ENCODE measurements at places on chromosomes 4 and X.

- DNase-seq = no peak
Measured at GRCh38 chr4:109319156-109319555, 16.7 kb upstream of the COL25A1 start.

DNA sequence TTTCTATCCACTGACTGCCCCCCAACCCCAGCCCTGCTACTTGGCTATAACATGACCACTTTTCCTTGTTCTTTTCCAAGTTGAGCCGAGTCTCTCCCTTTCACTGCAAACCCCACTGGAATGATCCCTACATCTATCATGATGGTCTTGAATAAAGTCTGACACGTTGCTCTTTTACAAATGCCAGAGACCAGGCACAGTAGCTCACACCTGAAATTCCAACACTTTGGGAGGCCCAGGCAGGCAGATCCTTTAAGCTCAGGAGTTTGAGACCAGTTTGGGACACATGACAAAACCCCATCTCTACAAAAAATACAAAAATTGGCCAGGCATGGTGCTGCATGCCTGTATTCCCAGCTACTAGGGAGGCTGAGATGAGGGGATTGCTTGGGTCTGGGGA, 100.9 kb downstream of the WDFY3 start:
- no peak for DNase-seq

DNA sequence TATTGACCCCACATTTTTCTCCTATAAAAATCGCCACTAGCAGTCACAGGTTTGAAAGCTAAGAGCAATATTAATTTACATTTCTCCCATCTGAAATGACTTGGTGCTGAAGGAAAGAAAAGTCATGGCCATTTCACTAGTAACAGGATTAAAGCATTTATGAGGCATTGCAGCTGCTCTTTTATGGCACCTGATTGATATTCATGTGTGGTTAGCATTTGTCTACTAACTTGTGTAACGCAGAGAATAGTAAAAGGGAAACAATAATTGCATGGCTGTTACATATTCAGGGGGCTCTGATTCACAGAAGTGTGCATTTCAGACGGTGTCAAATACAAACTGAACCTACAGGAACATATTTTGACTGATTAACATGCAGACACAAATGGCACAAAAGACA, 5.2 kb downstream of the PCDH19 start:
- no peak for DNase-seq

DNA sequence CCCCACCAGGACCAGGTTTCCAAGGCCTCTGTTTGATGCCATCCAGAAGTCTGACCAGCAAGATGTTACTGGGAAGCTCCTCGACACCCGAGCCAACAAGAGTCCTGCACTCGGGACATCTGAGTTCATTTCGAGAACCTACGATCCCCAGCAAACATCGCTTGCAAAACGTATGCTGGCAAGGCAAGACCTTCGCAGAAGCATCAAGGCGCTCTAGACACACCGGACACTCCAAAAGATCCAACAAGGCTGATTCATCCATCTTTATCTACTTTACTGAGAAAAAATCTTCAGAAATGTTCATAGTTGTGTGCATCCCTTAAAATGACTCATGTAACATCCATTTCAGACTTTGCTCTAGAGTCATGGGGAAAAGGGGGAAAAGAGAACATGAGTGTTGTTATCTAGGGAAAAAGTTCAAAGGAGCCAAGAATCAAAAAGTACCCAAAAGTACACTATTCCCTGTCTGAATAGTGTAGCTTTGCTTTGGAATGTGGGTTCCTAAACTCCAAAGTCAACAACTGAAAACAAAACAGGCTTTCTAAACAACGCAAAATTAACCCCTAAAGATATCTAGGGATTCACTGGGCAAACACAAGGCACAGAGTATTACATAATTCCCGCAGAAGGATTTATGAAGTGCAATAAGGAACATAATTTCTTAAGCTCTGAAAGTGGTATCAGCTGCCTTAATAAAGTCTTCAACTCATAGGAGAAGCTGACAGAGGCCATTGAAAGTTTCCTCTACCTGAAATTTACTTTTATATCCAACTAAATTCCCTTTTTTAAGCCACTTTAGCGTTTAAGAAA, 1.6 kb downstream of the SH3RF1 start:
- DNase-seq = no peak

- no peak for DNase-seq
Measured at GRCh38 chr4:54643172-54643571, 14.6 kb upstream of the KIT start.

GRCh38 chr4:114688059-114688458, 89.5 kb downstream of the UGT8 start:
- no peak for DNase-seq

- DNase-seq = no peak
Measured at GRCh38 chrX:49054073-49054762, 4.6 kb upstream of the CCDC120 start.

- no peak for DNase-seq
Measured at GRCh38 chr4:139469216-139469615, 15.3 kb downstream of the RAB33B start.
